ENCODE measurements at places on chromosomes 3 and 15.

- no peak for DNase-seq
These were observed 34.2 kb downstream of the WNT5A start for GRCh38 chr3:55452886-55453285.

- DNase-seq: no peak
These were observed 22.9 kb downstream of the FYCO1 start for GRCh38 chr3:45972534-45973402.

DNA sequence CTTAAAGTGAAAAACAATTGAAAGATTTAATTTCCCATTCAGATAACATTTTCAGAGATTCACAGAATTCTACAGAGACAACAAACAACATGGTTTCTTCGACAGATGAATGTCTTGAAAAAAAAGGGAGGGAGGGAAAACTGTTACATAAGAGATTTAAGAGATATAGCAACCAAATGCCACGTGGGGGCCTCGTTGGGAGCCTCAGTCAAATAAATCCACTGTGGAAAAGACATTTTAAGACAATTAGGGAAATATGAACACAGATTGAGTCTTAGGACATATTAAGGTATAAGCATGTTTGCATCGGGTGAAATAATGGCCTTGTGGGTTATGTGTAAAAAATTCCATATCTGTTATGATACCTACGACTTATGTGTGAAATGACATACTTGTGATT is 5.0 kb upstream of the PRRT3 start:
- DNase-seq: no peak

- DNase-seq: no peak
These were observed 447.4 kb upstream of the NR2F2 start for GRCh38 chr15:95883064-95883463.

DNA sequence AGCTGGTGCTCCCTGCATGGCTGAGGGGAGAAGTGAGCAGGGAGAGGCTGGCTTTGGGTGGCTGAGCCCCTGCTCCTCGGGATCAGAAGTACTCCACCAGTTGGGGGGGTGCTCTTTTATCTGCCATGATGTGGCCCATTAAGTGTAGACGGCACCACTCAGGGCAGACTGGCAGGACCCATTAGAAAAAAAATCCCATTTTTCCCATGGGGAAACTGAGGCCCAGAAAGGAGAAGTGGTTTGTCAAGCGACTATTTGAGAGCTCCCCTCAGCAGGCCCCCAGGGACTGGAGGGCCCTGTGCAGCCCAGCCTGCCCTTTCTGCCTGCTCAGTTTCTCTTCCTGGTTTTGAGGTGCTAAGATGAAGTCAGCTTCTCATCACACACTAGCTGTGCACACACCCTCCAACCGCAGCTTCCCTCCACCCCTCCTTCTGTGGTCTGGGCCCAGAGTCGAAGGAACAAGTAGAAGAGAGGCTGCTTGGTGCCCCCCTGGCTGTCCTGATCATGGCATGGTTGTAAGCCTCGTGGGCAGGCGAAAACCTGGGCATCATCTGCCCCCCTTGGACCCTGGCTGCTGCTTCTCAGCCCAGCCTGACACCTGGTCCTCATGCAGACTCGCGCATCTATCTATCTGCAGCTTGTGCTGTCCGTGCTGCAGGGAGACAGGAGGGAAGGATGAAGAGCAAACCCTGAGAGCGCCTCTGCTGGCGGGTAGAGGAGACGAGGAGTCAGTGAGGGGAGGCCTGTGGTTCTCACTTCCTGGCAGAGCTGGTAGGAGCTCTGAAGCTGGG is 5.6 kb downstream of the CSK start:
- peak; percentile 49 for DNase-seq

GRCh38 chr3:178184833-178185232 is 351.4 kb upstream of the KCNMB2 start:
- no peak for DNase-seq

- DNase-seq: no peak
These were observed 166.9 kb downstream of the UACA start for GRCh38 chr15:70596354-70597055.

DNA sequence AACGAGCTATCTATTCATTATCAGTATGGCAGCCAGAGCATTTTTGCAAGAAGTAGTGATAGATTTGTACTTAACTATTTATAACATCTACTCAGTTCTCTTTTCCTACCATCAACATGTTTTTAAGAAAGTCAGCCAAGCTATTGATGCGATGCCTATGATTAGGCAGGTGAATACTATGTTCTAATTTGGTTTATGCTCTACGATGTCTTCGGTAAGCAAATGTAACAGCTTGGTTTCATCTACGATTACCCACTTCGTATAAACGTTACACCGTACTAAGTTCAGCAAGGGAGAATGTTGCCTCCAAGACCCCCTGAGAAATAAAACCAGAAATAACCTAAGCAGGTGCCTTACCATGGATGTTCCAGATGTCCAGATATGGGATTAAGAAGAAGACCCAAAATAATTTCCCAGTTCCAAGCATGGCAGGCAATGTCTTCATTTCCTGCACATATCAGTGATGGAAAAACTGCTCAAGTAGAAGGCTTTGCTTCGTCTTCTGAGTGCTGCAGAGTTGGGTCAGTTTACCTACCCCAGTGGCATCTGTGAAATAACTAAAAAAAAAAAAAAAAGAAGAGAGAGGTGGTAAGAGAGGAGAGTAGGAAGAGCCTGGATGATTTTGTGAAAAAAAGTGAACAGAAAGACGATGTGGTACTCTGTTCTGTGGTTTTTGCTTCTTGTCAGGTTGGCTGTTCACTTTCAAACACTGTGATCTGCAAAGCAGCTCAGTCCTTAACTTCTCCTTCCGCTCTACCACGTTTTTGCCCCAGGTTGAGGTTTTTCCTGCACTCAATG is at the start of gene BTLA:
Gene BTLA (minus strand): TSS at position 559 of the 798 bp plus-strand sequence. CDS start 114 bp downstream, at position 445.
- no peak for DNase-seq

GRCh38 chr3:101513419-101513986 is 491 bp upstream of the SENP7 start:
- DNase-seq: peak; percentile 67

DNA sequence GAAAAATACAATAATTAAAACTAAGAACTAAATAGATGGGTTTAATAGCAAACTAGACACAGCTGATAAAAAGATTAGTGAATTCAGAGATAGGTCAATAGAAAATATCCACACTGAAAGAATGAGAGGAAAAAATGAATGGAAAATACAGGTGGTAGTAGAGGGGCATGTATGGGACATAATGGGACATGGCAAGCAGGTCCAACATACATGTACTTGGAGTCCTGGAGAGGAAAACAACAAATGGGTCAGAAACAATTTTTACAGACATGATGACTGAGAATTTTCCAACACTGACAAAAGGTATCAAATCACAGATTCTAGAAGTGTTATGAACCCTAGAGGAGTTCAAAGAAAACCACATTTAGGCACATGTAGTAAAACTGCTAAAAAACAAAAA is 68.4 kb downstream of the MTHFS start:
- DNase-seq: no peak

GRCh38 chr3:53166781-53167291 is 5.8 kb downstream of the PRKCD start:
- DNase-seq: no peak

GRCh38 chr15:93830221-93831080 is 400.9 kb upstream of the MCTP2 start:
- no peak for DNase-seq

- no peak for DNase-seq
These were observed 3.1 kb downstream of the RBP2 start for GRCh38 chr3:139473155-139473771.

DNA sequence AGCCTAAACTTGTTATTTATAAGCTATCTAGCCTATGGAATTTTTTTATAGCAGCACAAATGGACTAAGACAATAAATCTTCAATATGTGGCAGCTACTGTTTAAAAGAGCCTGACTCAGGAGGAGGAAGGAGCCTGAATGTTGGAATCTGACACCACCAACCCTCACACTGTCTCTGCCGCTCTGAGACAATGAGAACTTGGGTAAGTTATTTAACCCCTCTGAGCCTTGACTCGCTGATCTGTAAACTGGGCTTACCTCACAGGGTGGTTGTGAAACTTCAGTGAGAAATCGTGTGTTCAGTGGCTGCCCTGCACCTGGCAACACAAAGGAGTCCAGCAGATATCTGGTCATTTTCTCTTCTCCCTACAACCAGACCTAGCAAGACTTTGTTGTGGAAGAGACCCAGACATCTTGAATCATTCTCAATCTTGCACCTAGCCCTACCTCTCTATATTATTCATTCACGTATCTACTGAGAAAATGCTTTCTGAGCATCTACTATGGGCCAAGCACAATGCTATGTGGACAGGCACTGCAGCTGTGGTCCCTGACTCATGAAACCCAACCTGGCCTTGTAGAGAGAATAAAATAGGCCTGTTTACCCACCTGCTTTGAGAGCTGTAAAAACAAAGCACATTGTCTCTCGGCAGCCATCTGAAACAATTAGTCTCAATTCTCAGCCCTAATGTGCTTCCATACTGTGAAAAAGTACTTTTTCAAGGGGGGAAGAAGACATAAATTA is 81.9 kb upstream of the SLC25A36 start:
- peak; percentile 14 for DNase-seq

- DNase-seq: no peak
These were observed 63.4 kb upstream of the C15orf39 start for GRCh38 chr15:75138016-75138999.

DNA sequence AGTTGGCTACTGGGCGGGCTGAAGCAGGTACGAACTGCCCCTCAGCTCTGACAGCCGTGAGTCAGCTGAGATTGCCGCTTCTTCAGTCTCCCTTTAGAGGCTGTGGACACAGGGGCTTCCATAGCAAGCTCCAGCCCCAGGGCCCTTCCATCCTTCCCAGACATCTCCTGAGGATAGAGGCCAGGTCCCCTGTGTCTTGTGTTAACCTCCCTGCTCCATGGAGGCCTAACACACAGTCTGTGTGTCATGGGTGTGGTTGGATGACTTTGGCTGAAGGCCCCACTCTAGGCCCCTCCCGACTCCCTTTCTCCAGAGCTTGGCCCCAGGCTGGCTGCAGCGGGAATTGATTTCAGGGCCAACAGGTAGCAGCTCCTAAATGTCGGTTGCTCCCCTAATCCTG is 116.1 kb upstream of the TLE3 start:
- no peak for DNase-seq

GRCh38 chr3:36695769-36696137 is 68.6 kb downstream of the DCLK3 start:
- DNase-seq: no peak

DNA sequence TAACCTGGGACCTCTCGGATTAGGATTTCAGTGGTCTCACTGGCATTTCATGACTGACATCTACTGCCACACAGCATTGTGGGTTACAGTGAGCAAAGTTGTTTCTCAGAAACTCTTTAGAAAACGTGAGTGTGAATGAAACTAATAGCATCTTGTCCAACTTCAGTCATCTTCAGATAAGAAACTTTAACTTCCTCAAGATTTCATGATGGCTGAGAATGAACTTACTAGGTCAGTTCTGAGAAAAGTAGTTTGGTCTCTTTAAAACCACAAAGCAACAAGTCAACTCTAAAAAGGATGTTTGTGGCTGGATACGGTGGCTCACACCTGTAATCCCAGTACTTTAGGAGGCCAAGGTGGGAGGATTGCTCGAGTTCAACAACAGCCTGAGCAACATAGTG is 14.2 kb upstream of the HOMER2 start:
- DNase-seq: no peak

- DNase-seq: no peak
These were observed 405.1 kb downstream of the LSAMP start for GRCh38 chr3:116040152-116040551.

DNA sequence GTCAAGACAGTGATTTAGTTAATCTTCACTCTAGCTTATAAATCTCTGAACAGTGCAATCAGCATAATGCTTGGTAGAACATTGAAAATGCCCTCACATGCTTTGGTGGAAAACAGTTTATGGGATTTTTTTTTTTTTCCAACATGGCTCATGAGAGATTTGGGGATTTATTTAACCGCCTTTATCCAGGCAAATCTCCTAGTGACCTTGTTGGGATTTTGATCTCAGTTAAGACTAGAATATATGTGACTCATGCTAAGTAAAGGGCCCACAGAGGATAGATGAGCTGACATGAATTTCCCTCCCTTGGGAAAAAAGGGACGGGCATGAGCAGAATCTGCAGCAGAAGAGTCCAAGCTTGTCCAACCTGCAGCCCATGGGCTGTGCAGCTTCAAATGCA is 18.7 kb downstream of the LRTM1 start:
- no peak for DNase-seq

DNA sequence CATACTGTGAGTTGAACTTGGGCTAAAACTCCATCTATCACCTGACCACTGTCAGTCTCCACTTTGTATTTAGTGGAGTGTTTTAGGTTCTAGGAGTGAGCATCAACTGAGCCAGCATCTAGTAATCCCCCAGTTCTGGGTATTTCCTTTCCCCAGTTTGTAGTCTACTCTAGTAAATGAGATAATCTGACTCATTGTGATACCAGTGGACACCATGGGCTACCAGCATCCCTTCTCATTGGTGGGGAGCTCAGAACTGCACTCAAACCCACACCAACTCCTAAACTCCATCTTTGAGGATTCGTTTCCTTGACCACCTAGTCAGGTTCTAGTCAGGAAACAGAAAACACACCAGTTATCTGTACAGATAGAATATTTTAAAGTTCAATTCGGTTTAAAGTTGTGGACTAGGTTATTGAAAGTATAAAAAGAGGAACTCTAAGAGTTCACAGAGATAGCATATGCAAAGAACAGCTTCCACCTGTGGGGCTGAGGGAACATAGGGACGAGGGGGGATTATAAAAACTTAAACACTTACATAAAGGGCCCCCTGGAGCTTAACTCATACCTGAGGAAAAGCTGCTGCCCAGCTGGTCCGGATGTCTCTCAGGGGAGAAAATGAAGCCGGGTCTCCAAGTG is 36.0 kb downstream of the LEO1 start:
- DNase-seq: no peak

- no peak for DNase-seq
These were observed 74.9 kb downstream of the SMAD3 start for GRCh38 chr15:67140078-67140833.

DNA sequence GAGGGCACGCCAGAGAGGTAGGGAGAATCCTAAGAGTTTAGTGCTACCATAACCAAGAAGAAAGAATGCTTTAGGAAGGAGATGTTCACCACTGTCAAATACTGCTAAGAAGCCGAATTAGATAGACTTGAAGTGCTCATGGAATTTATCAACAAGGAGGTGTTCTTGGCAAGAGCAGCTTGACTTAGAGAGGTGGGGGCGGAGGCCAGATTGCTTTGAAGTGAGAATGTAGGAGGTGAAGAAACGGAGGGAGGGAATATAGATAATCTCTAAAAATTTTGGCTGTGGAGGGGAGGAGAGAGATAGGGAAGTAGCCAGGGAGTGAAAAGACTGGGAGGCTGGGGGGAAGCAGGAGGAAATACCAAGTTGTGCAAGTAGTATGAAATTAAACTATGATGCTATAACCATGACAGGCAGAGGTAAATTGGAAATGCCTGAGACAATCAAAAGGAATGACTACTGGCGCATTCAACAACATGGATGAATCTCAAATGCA is 35.5 kb downstream of the GADL1 start:
- DNase-seq: no peak

DNA sequence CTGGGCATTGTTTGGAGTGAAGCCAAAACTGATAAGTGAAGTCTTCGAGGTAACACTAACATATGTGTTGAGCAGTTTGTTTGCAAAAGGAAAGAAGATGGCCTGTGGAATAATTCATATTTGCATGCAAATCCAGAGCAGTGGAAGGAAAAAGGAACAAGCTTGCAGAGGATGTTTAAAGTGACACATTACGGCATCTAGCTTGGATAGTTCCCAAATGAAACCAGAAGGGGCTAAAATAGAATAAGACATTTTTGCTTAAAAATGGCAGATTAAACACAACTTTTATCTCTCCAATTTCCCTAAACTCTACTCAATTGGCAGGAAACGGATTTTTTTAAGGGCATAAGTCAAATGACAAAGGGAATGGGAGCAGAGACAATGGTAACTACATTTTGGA is 25.4 kb upstream of the RYK start:
- no peak for DNase-seq

GRCh38 chr15:93829115-93829870 is 402.1 kb upstream of the MCTP2 start:
- DNase-seq: no peak
